Esophagus muscularis mucosa (tissue), 4 donors: ENCODE measurements at places on chromosomes 1 and 21. TPM values are rescaled to one million over a fixed set of nuclear protein-coding genes. Genes with fewer than 3 reads are reported as not detected.
A peak's percentile ranks its signal among the peaks of the same experiment; 100 is the strongest.

SLC22A15 gene
- total RNA-seq, result 2.8 TPM

KRTAP21-1 gene
- not detected for total RNA-seq

PTGFR gene
- total RNA-seq, result 2.1 TPM

GRCh38 chr1:94540440-94541245, 916 bp downstream of the F3 start:
- H3K36me3 ChIP-seq, result no peaks in the 10 kb centered on the region
- no peaks in the 10 kb centered on the region for H3K27me3 ChIP-seq
- H3K27ac ChIP-seq, result peak overlapping the region; percentile 87
- peak overlapping the region; percentile 63 for H3K4me3 ChIP-seq
- no peak for DNase-seq
- peaks cover 33% of the 10 kb centered on the region for H3K4me1 ChIP-seq

SH2D1B gene
- not detected for total RNA-seq

GRCh38 chr1:58570817-58571216, 6.2 kb downstream of the TACSTD2 start:
- no peaks in the 10 kb centered on the region for H3K36me3 ChIP-seq
- H3K4me1 ChIP-seq, result no peaks in the 10 kb centered on the region
- no peak for DNase-seq

DNA sequence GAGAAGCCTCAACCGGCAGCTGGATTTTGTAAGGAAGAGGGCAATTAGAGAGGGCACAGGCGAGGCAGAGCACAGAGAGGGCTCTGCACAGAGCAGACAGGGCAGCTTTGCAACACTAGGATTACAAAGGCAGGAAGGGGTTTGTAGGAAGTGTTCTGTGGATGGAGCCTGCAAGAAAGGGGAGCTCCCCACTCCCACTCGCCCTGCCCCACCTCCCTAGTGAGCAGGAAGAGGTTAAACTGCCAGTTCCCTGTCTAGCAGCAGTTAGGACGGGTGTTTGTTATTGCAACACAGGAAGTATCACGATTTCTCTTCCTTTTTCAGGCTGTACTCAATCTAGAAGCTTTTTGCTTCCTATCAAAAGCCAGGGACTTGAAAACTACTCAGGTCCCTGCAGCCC, 63.3 kb upstream of the LRRC8D start:
- no peaks in the 10 kb centered on the region for H3K36me3 ChIP-seq
- DNase-seq, result peak; percentile 86
- peaks cover 30% of the 10 kb centered on the region for H3K4me1 ChIP-seq
- no peak overlapping the region for H3K4me3 ChIP-seq
- no peaks in the 10 kb centered on the region for H3K27me3 ChIP-seq
- H3K27ac ChIP-seq, result no peak overlapping the region

DNA sequence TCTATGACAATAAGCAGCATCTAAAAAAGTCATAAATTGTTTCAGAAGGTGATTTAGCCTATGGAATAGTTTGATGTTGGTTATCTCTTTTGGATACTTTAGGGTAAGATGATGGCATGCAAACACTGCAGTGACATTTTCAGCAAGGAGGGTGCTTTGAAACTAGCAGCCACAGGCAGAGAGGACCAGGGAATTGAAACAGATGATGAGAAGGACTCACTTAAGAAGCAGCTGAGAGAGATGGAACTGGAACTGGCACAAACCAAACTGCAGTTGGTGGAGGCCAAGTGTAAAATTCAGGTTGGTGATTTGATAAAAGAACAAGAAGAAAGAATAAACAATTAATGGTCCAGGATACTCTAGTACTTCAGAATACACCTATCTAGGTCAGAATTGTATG, 11.2 kb upstream of the CACYBP start:
- no peaks in the 10 kb centered on the region for H3K4me1 ChIP-seq
- H3K36me3 ChIP-seq, result no peaks in the 10 kb centered on the region
- no peak for DNase-seq

DNA sequence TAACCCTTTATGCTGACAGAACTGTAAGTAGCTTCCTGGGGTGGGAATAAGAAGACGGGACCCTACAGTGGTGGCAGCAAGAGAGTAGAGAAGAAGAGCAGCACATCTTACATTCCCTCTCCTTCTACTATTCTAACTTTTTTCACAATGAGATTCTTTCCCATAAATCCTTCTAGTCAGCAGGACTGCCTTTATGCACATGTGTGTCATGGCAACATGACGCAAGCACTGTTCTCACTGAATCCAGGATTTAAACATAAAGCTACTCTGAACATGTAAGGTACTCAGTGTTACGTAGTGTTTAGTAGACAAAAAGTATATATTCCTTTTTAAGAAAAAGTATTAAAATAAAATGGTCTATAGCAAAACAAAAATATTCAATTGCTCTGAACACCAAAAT, 309.7 kb upstream of the LYPLAL1 start:
- no peak overlapping the region for H3K27ac ChIP-seq
- no peaks in the 10 kb centered on the region for H3K4me1 ChIP-seq
- H3K4me3 ChIP-seq, result no peak overlapping the region
- no peaks in the 10 kb centered on the region for H3K27me3 ChIP-seq

DNA sequence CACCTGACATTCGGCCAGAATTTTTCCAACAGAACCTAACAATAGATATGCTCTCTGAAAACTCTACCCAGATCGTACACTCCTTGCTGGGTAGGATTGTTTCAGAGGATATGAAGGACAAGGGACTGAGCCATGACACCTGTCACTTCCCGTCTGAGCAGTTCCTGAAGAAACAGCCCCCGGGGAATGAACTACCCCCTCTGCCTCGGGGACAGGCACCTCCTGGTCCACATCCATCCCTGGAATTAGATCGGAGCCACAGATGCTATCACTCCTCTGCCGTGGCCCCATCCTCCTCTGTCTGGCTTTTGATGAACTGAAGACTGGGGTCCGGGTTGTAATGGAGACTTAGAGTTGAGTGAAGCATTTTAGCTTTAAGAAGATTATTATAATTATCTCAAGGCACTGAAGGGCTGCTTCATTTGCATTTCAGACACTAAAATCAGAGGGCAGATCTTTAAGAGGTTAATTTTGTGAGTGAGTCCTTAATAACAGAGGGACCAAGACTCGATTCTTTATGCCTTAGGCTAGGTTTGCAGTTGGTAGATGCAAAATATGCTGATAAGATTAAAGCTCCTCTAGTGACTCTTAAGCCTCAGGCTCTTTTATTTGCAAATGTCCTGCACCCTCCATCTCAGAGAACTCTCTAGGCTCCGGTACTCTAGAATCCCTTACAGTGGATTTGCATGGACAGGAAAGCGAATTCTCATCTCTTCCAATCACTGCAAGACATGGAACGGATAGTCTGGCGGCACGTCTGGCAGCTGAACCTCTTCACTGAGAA, 333.8 kb downstream of the KIF26B start:
- no peaks in the 10 kb centered on the region for H3K27me3 ChIP-seq
- DNase-seq, result no peak
- no peak overlapping the region for H3K27ac ChIP-seq
- H3K36me3 ChIP-seq, result no peaks in the 10 kb centered on the region

- no peaks in the 10 kb centered on the region for H3K36me3 ChIP-seq
- peaks cover 38% of the 10 kb centered on the region for H3K4me1 ChIP-seq
- DNase-seq, result no peak
- H3K4me3 ChIP-seq, result no peak overlapping the region
- peak overlapping the region; percentile 78 for H3K27ac ChIP-seq
- H3K27me3 ChIP-seq, result no peaks in the 10 kb centered on the region
Observed at GRCh38 chr21:39004634-39005501, 178.4 kb downstream of the PSMG1 start.

SPATA21 gene
- not detected for total RNA-seq

DNA sequence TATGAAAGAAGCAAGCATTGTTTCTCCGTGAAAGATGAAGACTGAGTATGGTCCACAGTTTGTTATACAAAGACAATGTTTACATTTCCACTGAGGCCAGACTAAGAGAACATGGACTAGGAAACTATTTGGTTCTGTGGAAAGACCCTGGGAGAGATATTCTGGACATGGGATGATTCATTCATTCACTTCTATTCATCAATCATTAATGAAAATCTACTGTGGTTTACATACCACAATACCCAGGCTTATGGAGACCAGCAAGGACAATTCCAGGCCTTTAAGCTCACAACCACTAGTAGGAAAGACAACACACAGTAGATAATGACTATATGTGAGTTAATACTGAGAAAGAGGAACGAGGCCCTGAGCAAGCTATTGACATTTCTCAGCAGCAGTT, 125.4 kb downstream of the TBX15 start:
- no peaks in the 10 kb centered on the region for H3K36me3 ChIP-seq
- no peaks in the 10 kb centered on the region for H3K4me1 ChIP-seq
- no peaks in the 10 kb centered on the region for H3K27me3 ChIP-seq
- no peak for DNase-seq
- no peak overlapping the region for H3K4me3 ChIP-seq

GRCh38 chr1:1987142-1987510, 16.5 kb downstream of the CFAP74 start:
- no peaks in the 10 kb centered on the region for H3K36me3 ChIP-seq
- H3K4me1 ChIP-seq, result peaks cover 2% of the 10 kb centered on the region
- no peak overlapping the region for H3K4me3 ChIP-seq
- no peak overlapping the region for H3K27ac ChIP-seq
- no peaks in the 10 kb centered on the region for H3K27me3 ChIP-seq

DNA sequence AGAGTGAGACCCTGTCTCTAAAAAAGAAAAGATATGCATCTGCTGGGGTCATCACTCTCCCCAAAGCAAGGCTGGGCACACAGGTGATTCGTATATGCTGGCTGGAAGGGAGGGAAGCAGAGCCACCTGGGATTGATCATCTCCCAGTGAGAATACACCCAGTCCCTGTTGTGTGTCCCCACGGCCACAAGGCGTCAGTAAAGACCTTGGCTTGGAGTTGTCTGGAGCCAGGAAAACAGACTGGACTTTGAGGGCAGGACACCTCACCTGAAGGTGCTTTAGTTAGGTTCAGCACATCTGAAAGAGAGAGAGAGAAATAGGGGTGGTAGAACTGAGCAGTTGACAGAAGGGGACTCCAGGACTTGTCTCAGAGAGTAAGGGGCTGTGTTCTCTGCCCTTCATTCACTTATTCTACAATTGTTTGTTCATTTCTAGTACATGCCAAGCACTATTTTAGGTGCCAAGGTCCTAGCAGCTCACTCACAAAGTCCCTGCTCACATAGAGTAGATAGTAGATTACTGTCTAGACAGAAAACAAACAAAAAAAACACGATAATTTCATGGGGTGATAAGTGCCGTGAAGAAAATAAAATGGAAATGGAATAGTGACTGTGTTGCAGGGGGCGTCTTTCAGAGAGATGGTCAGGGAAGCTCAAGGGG, 13.5 kb downstream of the CITED4 start:
- no peak overlapping the region for H3K4me3 ChIP-seq
- H3K27ac ChIP-seq, result no peak overlapping the region
- DNase-seq, result no peak

GRCh38 chr1:154960446-154961136, 991 bp downstream of the PYGO2 start:
- no peak for DNase-seq
- H3K4me3 ChIP-seq, result peak overlapping the region; percentile 80
- peak overlapping the region; percentile 95 for H3K27ac ChIP-seq
- peaks cover 52% of the 10 kb centered on the region for H3K4me1 ChIP-seq

GRCh38 chr1:212601524-212601923, 7.0 kb upstream of the ATF3 start:
- H3K4me3 ChIP-seq, result no peak overlapping the region
- H3K36me3 ChIP-seq, result no peaks in the 10 kb centered on the region
- no peak overlapping the region for H3K27ac ChIP-seq

- no peak for DNase-seq
- peaks cover 9% of the 10 kb centered on the region for H3K27me3 ChIP-seq
- peak overlapping the region; percentile 28 for H3K4me3 ChIP-seq
- no peaks in the 10 kb centered on the region for H3K36me3 ChIP-seq
- H3K4me1 ChIP-seq, result peaks cover 35% of the 10 kb centered on the region
Observed at GRCh38 chr1:30085811-30086770, 637.3 kb downstream of the MATN1 start.

GRCh38 chr1:67137307-67137753, 2.6 kb upstream of the C1orf141 start:
- no peaks in the 10 kb centered on the region for H3K36me3 ChIP-seq
- DNase-seq, result no peak
- H3K27ac ChIP-seq, result no peak overlapping the region
- no peaks in the 10 kb centered on the region for H3K27me3 ChIP-seq
- no peak overlapping the region for H3K4me3 ChIP-seq

DNA sequence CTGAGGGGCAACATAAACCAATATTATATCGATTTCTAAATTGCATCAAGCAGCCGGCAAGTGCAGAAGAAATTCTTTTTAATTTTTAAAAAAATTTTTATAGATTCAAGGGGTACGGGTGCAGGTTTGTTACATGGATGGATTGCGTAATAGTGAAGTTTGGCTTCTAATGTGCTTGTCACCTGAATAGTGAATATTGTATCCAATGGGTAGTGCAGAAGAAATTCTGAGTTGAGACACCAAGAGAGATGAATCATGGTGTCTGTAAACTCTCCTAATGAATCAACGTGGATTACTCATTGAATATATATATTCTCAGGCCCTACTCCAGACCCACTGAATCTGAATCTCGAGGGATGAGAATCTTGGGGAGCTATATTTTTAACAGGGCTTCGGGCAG, 253.7 kb upstream of the FOXD3 start:
- no peak overlapping the region for H3K27ac ChIP-seq
- H3K4me3 ChIP-seq, result no peak overlapping the region
- peaks cover 1% of the 10 kb centered on the region for H3K4me1 ChIP-seq

LINGO4 gene
- total RNA-seq, result not detected
